ENCODE measurements at places on chromosomes 1 and 21.

- DNase-seq = peak; percentile 33
Observed at GRCh38 chr1:46244656-46245371, 2.7 kb upstream of the RAD54L start.

- DNase-seq = no peak
Observed at GRCh38 chr1:159990005-159990404, 36.0 kb upstream of the SLAMF9 start.

GRCh38 chr1:216604771-216605170 is 118.5 kb downstream of the ESRRG start:
- DNase-seq = no peak

DNA sequence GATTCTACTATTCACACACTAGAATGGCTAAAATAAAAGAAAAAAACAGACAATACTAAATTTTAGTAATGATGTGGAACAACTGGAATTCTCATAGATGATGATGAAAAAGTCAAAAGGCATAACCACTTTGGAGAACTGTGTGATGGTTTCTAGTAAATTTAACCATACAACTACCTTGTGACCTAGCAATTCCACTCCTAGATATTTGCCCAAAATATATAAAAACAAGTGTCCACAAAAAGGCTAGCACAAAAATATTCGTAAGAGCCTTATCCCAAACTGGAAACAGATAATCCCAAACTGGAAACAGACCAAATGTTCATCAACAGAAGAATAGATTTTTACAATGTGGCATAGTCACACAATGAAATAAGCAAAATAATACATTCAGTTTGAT is 67.9 kb upstream of the PGBD5 start:
- DNase-seq = no peak

GRCh38 chr1:18641005-18641941 is 10.6 kb downstream of the PAX7 start:
- no peak for DNase-seq

- DNase-seq = no peak
Observed at GRCh38 chr1:55209247-55209646, 5.9 kb downstream of the USP24 start.

- no peak for DNase-seq
Observed at GRCh38 chr1:30061292-30062220, 661.8 kb downstream of the MATN1 start.

- DNase-seq = no peak
Observed at GRCh38 chr1:162256287-162256686, 120.4 kb downstream of the SPATA46 start.

- DNase-seq = no peak
Observed at GRCh38 chr1:98019747-98020146, 98.9 kb upstream of the DPYD start.

- DNase-seq = no peak
Observed at GRCh38 chr1:90851711-90852050, 134.6 kb upstream of the BARHL2 start.

- no peak for DNase-seq
Observed at GRCh38 chr1:230121950-230122349, 54.9 kb downstream of the GALNT2 start.

DNA sequence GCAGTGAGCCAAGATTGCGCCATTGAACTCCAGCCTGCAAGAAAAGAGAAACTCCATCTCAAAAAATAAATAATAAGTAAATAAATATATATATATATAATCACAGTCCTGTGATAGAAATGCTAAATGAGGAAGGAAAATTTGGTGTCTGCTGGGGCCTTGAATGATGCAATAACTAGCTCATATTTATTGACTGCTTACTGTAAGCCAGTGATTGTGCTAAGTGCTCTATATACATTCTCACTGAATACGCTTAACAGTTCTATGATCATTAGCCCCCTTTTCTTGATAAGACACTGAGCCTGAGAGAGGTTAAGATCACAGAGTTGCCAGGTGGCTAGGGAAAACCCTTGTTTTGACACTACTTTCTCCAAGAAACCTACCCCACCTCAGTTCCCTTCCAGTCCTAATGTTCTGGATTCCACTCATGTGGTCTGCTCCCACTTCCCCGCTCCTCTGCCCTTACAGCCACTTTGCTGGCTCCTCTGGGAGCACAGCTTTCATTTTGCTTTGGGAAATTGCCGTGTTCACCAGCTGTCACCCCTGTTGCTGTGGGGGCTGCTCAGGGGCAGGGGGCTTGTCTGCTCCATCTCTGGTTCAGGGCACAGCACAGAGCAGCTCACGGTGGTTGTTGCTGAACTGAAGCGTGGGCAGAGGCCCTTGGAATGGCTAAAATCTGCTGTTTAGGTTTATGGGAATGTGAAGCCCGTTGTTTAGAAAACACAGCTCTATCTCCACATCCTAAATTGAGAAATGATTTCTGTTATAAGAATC is 2.5 kb upstream of the BMP8A start:
- no peak for DNase-seq

GRCh38 chr1:115251340-115251748 is 86.7 kb downstream of the NGF start:
- DNase-seq = peak; percentile 29

DNA sequence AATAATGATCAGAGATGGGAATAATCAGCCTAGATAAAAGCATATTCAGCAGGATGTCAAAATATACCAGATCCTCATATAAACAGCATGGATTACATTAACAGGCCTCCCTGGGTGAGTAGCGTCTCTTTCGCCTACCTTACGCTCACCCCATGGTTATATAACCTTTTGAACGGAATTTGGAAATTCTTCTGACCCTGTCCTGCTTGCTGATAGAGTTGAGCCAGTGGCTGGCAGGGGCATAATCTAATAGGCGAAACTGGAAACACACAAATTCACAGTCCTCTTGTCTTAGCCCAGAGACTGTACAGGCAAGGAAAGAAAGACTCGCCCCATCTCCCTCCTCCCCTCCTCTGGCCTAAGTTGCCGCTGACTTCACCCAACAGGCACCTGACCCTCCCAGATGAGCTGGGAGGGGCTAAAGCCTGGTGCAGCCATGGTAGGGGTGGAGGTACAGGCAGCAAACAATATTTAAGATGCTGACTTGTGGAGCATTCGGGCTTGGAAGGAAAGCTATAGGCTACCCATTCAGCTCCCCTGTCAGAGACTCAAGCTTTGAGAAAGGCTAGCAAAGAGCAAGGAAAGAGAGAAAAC is at the start of gene ANGPTL7:
Gene ANGPTL7 (plus strand): TSS at position 498 of the 594 bp plus-strand sequence. CDS start 225 bp downstream, outside the sequence.
- no peak for DNase-seq

- no peak for DNase-seq
Observed at GRCh38 chr1:161824618-161825017, 58.5 kb downstream of the ATF6 start.
